ENCODE measurements at places on chromosomes 1 and 21.

GRCh38 chr1:210467440-210468043 lies 138.8 kb downstream of the HHAT start:
- DNase-seq = no peak

DNA sequence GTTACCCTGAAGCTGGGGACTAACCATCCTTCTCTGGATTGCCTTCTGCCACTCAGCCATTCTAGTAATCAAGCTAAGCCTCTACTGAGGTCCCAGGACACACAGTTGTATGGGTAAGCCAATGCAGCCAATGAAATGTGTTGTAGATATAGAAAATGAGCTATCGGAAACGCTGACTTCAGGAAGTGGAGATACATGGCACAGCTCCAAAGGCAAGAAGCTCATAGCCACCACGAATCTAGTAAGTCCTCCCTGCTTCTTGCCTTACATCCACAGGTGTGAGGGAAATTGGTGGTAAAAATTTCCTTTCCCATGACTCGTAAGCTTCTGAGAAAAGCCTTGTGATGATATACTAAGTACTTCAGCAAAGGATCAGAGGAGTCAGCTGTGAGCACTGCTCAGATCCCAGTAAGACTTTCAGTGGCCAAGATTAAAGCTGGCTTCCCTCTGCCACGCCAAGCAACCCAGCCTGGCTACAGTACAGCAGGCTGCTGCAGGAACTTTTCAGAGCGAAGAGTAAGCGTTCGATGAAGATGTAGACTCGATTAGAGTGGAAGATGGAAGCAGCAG lies 117.7 kb downstream of the SIM2 start:
- DNase-seq = no peak

DNA sequence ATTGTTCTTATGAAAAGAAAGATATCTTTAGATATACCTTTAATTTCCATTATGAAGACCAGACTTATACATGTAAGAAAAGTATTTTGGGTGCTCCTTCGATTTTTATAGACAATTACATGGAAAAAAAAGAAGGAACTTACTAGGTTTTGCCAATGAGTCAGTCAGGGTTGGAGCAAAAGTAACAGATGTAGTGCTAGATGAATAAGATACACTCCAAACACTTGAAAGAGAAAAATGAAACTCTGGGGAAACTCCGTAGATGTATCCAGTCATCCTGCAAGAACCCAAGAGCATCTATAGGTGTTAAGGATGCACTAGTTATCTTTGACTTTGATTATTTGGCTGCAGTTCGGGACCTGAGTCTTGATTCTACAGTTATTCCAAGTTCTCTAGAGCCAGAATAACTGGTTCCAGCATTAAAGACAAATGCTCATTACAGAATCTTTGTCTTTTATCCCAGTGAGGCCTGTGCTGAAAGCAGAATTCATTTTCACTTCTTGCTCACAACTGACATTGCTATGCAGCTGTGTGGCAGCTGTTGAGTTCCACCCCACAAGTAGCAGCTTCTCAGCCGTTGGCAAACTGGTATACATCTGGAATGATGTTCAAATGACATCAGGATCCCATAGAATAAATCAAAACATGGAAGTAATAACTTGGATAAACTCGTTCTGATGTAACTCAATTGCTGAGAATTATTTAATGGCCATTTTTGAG lies 326.1 kb downstream of the ASTN1 start:
- DNase-seq = no peak

- DNase-seq = no peak
Measured at GRCh38 chr1:40798366-40799281, 15.0 kb downstream of the KCNQ4 start.

- DNase-seq = no peak
Measured at GRCh38 chr1:3518256-3518655, 63.8 kb downstream of the ARHGEF16 start.

- DNase-seq = peak; percentile 82
Measured at GRCh38 chr1:184156521-184157393, 105.2 kb downstream of the TSEN15 start.

DNA sequence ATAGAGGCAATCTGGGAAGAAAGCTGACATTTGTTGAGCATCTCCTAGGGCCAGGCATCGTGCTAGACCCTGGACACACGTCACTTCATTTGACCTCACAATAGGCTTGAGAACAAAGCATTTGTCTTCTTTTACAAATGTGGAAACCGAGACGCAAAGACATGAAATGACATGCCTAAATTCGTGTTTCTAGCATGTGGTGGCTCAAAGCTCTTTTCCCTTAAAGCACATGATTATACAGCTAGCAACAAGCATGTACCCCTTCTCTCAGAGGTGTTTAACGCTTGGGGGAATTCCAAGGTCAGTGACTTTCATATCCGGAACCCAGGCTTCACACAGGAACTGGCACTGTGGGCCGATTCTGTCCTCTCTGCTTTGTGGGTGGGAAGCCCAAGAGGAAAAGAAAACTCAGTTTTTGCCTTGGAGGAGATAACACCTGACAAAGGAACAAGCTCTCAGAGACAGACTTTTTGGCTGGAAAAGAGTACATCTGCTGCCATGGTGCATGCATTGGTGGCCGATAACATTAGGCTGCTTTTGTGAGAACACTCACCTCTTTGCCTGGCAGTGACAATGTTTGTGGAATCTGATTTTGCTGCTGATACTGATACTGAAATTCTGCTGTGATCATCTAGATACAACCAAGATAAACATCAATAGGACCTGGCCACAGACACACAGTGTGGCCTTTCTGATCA lies 15.4 kb upstream of the CD2 start:
- DNase-seq = no peak

- no peak for DNase-seq
Measured at GRCh38 chr1:114010433-114011184, 31.3 kb downstream of the OLFML3 start.

GRCh38 chr1:86833461-86834215 lies 80.3 kb downstream of the SELENOF start:
- DNase-seq = peak; percentile 19

GRCh38 chr1:25906644-25907300 lies 553 bp upstream of the STMN1 start:
- DNase-seq = peak; percentile 39

- DNase-seq = no peak
Measured at GRCh38 chr1:240399381-240399780, 212.6 kb downstream of the GREM2 start.

DNA sequence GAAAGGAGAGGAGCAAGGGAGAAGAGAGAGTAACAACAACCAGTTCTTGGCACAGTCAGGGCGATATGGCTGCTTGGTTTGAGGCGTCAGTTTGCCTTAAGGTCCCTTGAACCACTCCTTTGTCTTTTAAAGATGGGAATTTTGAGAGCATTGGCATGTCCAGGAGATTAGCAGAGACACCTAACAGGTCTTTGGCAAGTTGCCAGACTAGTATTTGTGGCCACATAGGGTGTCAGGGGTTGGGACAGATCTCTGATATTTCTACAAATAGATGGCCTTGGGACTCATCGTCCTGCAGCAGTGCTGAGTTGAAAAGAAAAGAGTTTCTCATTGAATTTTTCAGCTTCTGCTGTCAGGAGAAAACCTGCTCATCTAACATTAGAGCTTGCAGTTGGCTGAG lies 55.3 kb upstream of the KCND3 start:
- no peak for DNase-seq

DNA sequence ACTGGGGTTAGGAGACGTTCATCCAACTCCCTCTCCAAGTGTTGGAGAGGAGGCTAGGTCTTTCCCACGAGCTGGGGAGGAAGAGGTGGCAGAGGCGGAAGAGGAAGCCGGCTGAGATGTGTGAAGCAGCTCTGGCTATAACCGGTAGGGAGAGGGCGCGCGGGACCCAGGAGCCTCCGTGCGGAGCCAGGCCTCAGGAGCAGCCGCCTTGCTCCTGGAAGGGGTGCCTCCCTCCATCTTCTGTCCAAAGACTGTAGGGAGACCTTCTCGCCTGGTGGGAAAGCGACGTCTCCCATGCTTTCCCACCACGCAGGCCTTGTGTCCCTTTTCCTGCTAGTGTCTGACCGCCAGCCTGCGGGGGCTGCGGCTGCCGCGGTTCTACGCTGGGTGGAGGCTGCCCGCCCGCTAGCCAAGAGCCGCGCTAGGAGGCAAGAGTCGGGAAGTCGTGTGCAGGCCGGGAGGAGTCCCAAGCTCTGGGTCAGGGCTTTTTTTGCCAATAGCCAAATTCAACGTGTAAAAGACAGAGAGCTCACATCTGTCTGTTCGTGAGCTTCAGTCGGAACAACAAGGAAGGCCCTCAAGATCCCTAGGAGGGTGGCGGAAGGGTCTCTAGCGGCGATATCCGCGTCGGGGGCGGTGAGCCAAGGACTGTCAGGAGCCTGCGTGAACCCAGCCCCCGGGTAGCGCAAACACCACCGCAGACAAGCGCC lies 8.4 kb upstream of the NBPF11 start:
- DNase-seq = no peak

DNA sequence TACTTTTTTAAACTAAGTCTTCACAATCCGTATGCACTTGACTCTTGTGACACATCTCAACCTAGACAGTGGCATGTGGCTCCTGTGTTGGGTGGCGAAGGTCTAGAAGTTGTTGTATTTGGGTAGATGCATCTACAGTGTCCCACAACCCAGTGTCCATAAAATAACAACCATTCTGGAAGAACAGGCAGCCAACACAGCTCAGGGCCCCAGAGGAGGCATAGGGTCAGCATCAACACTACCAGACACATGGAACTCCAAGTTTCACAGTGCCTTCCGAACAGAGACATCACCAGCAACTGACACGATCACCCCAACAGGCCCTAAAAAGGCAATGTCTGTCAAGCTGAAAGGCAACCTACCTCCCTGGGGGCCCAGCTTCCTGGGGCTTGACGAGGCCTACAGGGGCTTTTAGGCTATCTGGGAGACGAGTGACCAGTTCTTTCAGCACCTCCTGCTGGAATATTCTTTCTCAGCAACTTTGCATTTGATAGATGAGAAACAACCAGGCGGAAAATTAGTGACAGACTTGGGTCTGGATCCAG lies 5.6 kb downstream of the SH3BP5L start:
- no peak for DNase-seq

GRCh38 chr1:8374812-8375211 lies 56.9 kb downstream of the SLC45A1 start:
- DNase-seq = no peak

DNA sequence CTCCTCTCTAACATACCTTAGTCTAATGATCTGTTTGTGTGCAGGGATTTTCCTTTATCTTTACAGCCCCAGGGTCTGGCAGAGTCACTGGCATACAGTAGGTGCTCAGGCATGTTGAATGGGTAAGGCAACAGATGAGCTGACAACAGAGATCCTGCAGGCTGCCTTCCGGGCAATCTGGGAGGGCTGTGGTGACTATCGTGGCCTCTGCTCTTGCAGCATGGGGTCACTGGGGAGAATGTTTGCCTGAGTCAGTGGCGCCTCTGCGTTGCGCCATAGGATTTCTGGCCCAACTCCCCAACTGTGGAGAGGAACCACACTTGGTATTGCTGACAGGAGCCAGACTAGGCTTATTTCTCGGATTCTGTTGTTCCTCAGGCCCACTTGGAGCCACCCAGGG lies 93.8 kb downstream of the LAMC2 start:
- no peak for DNase-seq

GRCh38 chr1:41730806-41731205 lies 187.9 kb downstream of the HIVEP3 start:
- DNase-seq = no peak

GRCh38 chr1:29639741-29640427 lies 403.6 kb downstream of the PTPRU start:
- DNase-seq = no peak

- no peak for DNase-seq
Measured at GRCh38 chr1:175714350-175714749, 29.0 kb downstream of the TNR start.

DNA sequence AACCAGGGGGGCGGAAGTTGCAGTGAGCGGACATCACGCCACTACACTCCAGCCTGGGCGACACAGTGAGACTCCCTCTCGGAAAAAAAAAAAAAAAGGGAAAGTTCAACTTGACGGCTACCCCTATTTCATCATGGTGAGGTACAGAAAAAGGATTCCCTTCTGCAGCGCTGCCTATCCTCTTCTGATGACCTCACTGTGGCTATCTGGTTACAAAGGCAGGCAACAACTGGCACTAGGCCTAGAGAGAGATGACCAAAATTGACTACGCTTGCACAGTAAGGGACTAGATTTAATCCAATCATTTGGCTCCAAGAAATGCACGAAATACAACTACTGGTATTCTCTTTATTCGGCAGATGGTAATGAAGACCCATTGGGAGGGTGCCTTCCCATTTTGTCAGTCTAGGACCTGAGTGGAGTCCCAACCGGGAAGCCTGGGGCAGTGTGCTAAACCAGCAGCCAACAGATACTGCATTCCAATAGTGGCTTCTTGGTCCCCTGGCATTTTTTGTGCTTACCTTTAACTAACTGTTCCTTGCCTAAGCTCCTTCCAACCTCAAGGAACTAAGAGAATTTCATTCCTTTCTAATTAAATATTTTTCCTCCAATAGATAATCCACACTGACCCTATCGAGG lies 36.6 kb downstream of the ITPKB start:
- DNase-seq = no peak

- DNase-seq = no peak
Measured at GRCh38 chr1:38997034-38997900, 6.2 kb downstream of the AKIRIN1 start.

DNA sequence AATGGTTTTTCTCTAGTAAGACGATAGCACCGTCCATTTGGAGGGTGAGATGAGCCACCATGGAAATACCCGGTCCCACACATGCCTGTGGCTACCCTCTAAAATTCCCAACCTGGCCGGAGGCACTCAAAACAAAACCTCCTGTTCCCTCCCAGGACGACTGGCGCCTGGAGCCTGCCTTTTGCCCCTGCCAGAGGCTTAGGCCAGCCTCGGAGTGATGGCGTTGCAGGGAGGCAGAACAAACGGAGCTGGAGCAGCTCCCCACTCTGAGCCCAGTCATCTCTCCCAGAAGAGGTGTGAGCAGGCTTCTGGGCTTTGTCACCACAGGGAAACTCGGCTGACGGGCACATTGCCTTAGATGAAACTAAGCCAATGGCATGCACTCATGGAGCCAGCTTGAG lies 213.7 kb upstream of the HOOK1 start:
- DNase-seq = no peak

GRCh38 chr1:214801191-214801590 lies 198.2 kb downstream of the CENPF start:
- no peak for DNase-seq

GRCh38 chr1:30183895-30184294 lies 539.5 kb downstream of the MATN1 start:
- DNase-seq = no peak

- no peak for DNase-seq
Measured at GRCh38 chr1:35929730-35930592, 944 bp upstream of the AGO3 start.

Measured in NCI-H2081 treated with DMSO at 0.1 percent for 48 hours (cell line).